ENCODE measurements at places on chromosomes 11 and 22.

GRCh38 chr22:43330178-43331068 lies 12.7 kb downstream of the SCUBE1 start:
- DNase-seq: no peak

DNA sequence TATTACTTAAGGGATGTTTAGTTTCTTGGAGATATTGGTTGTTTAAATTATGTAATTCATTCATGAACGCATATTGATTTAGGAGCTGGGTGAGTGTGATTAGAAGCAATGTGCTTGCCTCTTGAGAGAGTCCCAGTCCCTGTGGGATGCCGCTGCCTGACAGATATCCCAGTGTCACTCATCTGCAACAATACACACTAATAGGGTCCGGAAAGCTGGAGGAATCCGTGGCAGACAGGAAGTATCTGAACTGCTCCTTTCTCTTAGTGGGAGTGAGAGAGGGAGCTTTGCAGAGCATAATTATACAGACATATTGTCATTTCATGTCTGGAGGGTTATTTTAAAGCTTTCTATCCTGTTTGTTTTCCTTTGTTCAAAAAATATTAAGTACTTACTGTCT lies 17.4 kb downstream of the AMOTL1 start:
- no peak for DNase-seq

DNA sequence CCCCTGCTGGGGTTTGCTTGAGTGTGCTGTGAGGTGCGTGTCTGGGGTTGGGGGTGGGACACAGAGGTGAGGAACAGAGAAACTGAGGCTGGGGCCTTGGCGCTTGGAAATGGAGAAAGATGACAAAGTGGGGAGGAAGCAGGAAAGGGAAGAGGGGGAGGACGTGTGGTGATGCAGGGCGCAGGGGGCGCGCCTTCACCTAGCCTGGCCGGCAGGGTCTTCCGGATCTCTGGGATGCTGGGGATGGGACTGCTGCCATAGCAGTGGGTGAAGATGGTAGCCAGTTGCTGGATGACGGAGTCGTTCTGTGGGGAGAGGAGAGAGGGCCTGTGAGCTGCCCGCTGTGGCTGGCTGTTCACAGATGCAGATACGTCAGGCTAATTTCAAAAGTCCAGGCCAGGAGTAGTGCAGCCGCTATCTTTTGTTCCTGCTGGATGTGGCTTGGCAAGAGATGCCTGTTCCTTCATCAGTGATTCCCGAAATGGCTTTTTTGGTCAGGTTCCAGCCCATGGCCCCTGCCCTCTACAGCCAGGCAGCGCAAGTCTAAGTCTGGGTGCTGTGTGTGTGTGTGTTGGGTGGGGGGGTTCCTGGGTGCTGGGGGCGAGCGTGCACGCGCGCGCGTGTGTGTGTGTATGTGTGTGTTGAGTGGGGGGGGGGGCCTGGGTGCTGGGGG lies 54.8 kb downstream of the NAT10 start:
- DNase-seq: no peak

DNA sequence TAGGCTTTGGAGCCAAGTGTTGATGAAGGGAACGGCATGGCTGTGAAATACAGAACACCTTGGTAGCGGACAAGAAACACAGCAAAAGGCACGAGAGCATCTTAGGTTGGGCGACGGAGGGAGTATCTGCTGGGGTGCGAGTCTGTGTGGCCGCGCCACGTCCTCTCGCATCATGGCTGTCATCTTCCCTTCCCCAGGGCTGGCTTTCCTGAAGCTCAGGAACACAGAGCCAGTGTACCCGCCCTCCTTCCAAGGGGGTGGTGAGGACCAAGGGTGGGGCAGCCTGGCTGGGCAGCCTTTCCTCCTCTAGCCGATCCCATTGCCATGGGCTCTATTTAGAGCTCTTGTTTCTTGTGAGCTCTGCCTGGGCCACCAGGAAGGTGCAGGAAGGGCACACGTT lies 154.4 kb downstream of the FEZ1 start:
- DNase-seq: no peak

- no peak for DNase-seq
These were observed 78.5 kb upstream of the PITPNB start for GRCh38 chr22:27997538-27997937.

GRCh38 chr11:123261345-123262106 lies 66.5 kb upstream of the CLMP start:
- peak; percentile 79 for DNase-seq

- DNase-seq: no peak
These were observed 34.1 kb downstream of the LINC01488 start for GRCh38 chr11:69515271-69516245.

- no peak for DNase-seq
These were observed 30.8 kb downstream of the APLP2 start for GRCh38 chr11:130100381-130101095.

DNA sequence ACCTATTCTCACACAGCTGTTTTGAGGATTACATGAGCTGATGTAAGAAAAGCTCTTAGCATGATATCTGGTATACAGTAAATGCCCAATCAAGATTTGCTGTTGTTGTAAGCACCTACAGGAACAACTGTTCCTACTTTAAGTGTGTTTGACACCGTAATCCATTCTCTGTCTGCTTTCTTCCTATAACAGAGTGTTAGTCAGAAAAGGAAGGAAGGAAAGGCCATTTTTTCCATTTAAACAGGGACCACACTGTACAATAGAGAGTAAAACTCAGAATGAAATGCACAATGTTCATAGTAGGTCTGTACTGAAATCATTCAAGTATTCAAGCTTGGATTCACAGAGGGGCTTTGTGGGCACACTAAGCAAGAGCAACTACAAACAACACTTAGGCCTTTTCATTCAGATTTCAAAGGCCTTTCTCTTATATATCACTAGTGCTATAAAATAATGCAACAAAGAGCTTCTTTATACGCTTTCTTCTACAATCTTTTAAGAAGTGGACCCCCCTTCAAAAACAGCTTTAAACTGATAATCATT lies 21.5 kb downstream of the MTCH2 start:
- DNase-seq: no peak

DNA sequence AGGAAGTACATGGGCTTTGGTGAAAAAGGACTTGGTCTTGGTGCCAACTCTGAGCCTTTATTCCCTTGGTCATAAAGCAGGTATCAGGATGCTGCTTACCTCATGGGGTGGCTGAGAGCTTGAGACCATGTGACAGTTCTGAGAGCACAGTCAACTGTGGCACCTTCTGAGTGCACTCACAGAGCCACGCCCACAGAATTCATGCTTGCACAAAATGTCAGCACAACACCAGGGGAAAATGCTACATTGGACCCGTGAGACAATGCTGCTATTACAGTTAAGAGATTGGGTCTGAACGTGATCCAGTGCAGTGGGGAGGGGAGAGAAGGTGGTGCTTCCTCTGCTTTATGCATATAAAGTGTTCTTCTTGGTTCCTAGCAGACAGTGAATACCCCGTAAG lies 79.5 kb upstream of the SPON1 start:
- DNase-seq: no peak

- DNase-seq: no peak
These were observed 39.3 kb upstream of the APLNR start for GRCh38 chr11:57276169-57276970.

DNA sequence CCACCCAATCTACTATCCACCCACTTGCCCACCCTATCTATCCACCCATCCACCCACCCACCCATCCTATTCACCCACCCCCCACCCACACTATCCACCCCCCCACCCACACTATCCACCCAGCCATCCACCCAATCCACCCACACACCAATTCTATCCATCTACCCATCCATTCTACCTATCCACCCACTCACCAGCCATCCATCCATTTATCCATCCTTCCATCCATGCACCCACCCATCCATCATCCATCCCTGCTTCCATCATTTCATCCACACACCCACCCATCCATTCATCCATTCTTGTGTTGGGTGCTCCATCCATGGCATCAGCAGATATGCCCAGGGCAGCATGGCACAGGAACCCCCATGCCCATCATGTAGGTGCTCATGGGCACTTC lies 1206.6 kb downstream of the BRD1 start:
- no peak for DNase-seq

GRCh38 chr11:84522331-84522730 lies 1104.8 kb downstream of the DLG2 start:
- no peak for DNase-seq

GRCh38 chr11:82216927-82217570 lies 516.6 kb downstream of the FAM181B start:
- DNase-seq: no peak

DNA sequence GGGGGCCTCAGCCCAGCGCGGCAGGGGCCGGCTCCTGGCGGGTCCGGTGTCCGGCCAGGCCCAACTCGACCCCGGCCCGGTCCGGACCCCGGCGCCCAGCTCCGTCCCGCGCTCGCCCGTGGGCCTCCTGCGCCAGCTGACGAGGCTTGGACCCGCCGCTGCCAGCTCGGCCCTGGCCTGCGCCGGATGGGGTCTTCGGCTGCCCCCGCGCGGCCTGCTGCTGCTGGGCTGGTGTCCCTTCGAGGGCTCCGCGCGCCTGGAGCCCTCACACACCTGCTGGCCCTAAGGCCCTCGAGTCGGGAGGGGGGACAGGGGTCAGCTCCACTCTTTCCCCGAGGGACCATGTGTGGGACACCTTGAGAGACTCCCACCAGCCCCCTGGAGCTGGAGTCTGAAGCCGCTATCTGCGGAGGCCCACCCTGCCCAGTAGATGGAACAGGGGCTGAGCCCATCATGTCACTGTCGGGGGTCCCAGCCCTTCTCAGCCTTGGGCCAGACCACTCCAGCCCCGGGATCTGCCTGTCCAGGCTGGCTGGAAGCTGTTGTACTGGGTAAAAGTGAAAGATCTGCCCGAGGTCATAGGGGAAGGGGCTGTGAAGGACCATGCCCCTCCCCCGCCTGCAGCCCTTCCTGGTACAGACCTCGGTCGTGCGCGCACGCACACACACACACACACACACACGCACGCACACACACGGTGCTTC lies 768 bp upstream of the CDKN1C start:
- DNase-seq: no peak

DNA sequence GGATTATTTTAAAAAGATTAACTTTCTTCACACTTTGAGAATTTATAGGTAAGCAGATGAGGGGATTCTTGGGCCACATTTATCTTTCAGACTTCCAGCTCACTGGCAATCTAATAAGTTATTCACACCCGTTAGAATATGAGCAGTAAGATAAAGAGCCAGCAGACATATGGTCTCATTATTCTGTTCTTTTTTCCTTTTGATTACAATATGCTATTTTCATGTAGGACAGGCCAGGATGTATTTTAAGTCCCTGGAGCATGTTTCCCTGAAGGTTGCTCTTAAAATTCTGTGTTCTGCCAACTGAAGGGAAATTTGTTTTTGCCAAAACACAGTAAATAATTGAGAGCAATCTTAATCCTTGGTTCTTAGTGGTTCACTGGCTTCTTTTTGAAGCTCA lies 22.2 kb downstream of the PDHX start:
- no peak for DNase-seq

- no peak for DNase-seq
These were observed 17.2 kb upstream of the C1QTNF4 start for GRCh38 chr11:47611348-47611794.

DNA sequence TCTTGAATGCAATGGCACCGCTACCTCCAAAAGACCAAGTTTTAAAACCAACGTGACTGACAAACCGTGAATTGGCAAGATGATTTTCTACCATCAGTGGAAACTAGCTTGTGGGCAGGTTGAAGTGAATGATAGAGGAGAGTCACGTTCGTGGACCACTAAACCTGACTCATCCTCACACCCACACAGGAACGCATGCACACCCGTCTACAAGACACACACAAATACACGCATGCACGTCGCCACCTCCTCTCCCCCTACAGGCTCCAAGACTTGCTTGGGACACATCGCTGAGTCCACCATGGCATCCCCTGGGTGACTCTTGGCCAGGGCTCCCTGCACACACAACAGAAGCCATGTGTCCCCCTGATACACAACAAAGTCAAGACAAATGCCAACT lies 14.4 kb downstream of the TMPRSS6 start:
- no peak for DNase-seq

DNA sequence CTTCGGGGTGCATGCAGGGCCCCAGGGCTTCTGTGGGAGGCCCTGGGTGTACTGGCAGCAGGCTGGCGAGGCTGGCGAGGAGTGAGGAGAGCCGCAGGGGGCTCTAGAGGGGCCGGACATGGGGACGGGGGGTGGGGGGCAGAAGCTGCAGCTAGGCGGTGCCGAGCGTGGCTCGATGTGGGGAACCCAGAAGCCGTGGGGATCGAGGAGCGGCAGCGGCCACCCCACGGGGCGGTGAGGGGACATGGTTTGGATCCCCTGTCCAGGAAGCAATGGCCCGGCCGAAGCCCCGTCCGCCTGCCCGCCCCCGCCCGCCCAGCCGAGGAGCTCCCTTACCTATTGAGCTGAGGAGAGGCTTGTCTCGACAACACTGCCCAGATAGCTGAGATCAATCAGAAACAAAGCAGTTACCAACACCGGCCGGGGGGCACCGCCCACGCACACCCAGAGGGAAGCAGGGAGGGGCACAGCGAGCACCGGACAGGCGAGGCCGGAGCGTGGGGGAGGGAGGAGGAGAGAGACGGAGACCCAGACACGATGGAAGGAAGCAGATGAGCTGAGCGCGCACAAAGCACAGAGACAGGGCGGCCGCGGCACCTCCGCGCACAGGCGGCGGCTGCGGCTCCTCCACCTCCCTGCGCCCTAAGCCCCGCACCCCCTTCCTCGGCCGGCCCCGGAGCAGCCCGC lies 38.7 kb downstream of the IGSF9B start:
- DNase-seq: no peak

DNA sequence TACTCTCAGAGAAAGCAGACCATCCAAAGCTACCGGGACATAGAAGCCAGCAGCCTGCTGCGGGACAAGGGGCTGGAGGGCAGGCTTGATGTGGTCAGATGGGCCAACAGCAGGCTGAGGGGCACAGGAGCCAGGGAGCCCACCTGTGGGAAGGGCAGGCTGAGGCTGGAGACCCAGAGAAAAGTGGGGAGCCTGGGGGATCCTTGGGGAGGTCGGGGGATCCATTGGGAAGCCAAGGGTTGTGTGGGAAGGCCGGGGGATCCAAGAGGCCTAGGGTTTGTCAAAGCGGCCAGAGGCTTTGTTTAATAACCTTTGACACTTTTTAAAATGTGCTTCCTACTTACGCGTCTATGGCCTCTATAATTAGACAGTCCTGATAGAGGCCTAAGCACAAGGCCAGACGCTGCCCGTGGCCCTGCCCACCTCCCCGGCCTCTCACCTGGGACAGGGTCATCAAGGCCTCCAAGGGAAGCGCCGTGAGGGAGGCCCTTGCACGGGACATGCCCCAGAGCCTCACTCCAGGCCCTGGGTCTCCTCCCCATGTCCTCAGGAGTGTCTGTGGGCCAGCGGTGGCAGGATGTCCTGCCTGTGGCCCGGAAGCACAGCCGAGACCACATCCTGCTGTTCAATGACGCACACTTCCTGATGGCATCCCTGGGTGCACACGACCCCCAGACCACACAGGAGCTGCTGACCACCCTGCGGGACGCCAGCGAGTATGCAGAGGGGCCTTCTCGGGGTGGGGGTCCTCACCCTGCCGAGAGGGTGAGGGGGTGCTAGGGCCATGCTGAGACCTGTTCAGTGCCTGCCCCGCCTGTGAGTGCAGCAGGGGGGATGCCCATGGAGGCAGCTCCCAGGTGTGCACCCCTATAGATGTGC lies 8.6 kb upstream of the GTSE1 start:
- peak; percentile 78 for DNase-seq

DNA sequence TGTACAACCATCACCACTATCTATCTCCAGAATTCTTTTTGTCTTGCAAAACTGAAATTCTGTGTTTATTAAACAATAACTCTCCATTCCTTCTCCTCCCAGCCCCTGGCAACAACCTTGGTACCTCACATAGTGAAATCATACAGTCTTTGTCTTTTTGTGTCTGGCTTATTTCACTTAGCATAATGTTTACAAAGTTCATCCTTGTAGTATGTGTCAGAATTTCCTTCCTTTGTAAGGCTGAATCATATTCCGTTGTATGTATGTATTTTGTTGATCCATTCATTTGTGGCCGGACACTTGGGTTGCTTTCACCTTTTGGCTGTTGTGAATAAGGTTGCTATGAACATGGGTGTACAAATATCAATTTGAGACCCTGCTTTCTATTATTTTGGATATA lies 243.7 kb upstream of the TBCEL start:
- no peak for DNase-seq

Measured in activated CD8-positive, alpha-beta T cell treated with anti-CD3 and anti-CD28 coated beads, Interleukin-2, amount 10 ng/mL, durations not matched to agents 7 days and 5 days (primary cell).